ENCODE measurements at places on chromosomes 4 and X. TPM values are rescaled to one million over a fixed set of nuclear protein-coding genes. Genes with fewer than 3 reads are reported as not detected.

GAGE2A gene
- not detected for polyA plus RNA-seq

FOXR2 gene
- polyA plus RNA-seq, result not detected

MAN2B2 gene
- 14.1 TPM for polyA plus RNA-seq

SLC4A4 gene
- polyA plus RNA-seq, result 7.5 TPM

ADGRG2 gene
- polyA plus RNA-seq, result 0.07 TPM

VAMP7 gene
- 18.9 TPM for polyA plus RNA-seq

TRAM1L1 gene
- 1.6 TPM for polyA plus RNA-seq

TIMM8A gene
- 9.4 TPM for polyA plus RNA-seq

CPZ gene
- polyA plus RNA-seq, result 2.9 TPM

TMSB15C gene
- 3.7 TPM for polyA plus RNA-seq

SORBS2 gene
- 7.2 TPM for polyA plus RNA-seq

FMR1NB gene
- polyA plus RNA-seq, result not detected

HSFX3 gene
- not detected for polyA plus RNA-seq

OCIAD2 gene
- polyA plus RNA-seq, result 201 TPM

GLOD5 gene
- 1.2 TPM for polyA plus RNA-seq

MID1IP1 gene
- polyA plus RNA-seq, result 108 TPM

GPC3 gene
- polyA plus RNA-seq, result 19.7 TPM

ZNF157 gene
- polyA plus RNA-seq, result 1.6 TPM
